Activated naive CD8-positive, alpha-beta T cell treated with anti-CD3 and anti-CD28 coated beads, Interleukin-2, amount 50 U/mL, for 24 hours (primary cell): ENCODE measurements at places on chromosomes 2 and 18.

DNA sequence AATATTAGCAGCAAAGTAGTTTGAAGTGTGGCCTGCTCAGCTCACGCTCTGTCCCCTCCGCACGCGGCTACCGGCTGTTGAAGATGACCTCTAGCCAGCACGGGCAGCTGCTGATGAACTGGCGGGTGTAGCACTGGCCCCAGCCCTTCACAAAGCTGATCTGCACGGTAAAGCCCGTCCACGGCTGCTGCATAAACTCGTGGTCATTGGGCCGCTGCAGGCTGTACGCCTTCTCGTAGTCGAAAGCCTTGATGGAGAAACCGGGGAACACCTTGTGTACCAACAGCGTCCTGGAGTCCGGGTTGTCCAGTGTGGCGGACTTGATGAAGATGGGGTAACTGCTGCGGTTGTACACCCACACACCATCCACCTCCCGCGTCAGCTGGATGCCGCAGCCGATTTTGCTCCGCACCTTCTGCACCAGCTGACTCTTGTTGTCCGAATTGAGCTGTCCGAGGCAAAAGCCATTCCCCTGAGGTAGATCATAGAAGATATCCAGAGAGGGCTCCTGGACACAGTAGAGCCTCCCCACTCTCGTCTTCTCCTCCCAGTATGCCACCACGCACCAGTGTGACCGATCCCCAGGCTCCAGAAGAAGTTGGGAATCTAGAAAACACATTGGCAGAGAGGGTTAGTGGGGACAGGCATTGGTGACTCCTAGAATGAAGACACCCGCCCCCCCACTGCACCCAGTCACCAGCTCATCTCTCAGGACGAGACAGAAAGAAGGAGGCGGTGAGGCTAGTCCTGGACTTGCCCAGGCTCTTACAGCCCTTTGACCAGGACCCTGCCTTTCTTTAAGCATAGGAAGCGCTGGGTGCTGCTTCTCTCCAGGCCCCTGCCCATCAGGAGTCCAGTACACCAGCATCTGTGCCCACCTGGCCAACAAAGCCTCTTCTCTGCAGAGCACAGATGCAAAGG lies 29.2 kb downstream of the SMAD7 start:
- DNase-seq = no peak
- no peak overlapping the region for H3K27ac ChIP-seq
- peaks cover 24% of the 10 kb centered on the region for H3K36me3 ChIP-seq

- H3K36me3 ChIP-seq = peaks cover 5% of the 10 kb centered on the region
- peaks cover 19% of the 10 kb centered on the region for H3K4me1 ChIP-seq
- no peak overlapping the region for H3K4me3 ChIP-seq
- no peak overlapping the region for H3K27ac ChIP-seq
- DNase-seq = peak; percentile 14
- no peaks in the 10 kb centered on the region for H3K27me3 ChIP-seq
Measured at GRCh38 chr2:172655838-172656573, 79.6 kb upstream of the RAPGEF4 start.

DNA sequence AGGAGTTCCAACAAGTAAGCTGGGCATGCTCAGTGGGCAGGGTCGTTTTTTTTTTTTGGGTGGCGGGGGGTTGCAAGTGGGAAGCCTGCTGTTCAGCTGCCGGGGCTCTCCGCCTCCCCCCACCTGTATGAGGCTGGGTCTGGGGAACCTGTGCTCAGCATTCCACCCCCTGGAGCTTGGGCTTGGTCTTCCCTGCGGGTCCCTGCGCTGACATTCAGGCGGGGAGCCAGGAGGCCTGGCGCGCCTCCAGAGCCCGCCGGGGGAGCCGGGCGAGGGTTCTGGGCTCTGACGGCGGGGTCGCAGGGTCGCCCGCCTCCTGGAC lies 822 bp upstream of the GPD2 start:
- peaks cover 45% of the 10 kb centered on the region for H3K4me1 ChIP-seq
- DNase-seq = no peak
- H3K27ac ChIP-seq = peak overlapping the region; percentile 76
- peaks cover 19% of the 10 kb centered on the region for H3K36me3 ChIP-seq
- H3K27me3 ChIP-seq = no peaks in the 10 kb centered on the region

GRCh38 chr2:156763174-156763573 lies 327.0 kb downstream of the GPD2 start:
- H3K36me3 ChIP-seq = no peaks in the 10 kb centered on the region
- no peak for DNase-seq
- H3K27me3 ChIP-seq = no peaks in the 10 kb centered on the region
- no peak overlapping the region for H3K27ac ChIP-seq
- no peaks in the 10 kb centered on the region for H3K4me1 ChIP-seq

DNA sequence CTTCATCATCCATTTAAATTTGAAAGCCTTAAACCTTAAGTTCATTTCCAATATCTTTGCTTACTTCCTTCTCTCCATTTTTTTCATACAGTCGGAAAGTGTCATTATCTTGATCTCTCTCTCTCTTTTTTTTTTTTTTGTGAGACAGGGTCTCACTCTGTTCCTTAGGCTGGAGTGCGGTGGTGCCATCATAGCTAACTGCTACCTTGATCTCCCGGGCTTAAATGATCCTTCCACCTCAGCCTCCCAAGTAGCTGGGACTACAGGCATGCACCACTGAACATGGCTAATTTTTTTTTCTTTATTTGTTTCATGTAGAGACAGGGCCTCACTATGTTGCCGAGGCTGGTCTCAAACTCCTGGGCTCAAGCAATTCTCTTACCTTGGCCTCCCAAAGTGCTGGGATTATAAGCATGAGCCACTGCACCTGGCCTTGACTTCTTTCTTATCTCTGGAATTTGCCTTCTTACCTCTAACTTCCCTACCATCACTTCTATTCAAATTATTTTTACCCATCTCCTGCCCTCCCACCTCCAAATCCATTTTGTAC lies 222.2 kb downstream of the MYCN start:
- no peaks in the 10 kb centered on the region for H3K36me3 ChIP-seq
- no peak overlapping the region for H3K27ac ChIP-seq
- no peak for DNase-seq

DNA sequence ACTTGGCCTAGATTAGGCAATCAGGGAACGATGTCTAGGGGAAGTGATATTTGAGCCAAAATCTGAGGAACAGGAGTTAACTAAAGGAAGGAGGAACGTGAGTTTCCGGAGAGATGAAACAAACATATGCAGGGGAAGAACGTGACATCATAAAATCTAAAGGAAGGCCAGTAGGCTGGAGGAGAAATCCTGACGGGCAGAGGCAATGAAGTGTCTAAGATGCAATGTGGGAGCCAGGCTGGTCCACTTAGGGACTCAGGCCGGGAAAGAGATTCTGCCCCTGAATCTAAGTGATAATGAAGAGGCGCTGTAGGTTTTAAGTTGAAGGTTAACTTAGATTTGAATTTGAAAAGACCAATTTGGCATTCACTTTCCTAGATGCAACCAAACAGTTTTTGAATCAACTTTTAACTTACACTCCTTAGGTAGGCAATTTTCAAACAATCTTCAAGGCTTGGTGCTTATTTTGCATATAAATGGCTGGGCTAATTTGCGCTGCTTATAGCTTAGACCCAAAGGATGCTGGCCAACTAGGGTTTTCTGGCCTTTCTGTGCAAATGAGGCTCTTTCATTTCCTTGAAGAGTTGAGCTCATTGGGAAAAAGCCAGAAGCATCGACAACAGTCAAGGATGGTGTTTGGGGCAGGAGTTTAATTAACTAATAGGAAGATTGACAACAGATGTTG lies 221.7 kb downstream of the SOX11 start:
- no peak overlapping the region for H3K27ac ChIP-seq
- H3K4me1 ChIP-seq = no peaks in the 10 kb centered on the region
- H3K27me3 ChIP-seq = no peaks in the 10 kb centered on the region
- no peaks in the 10 kb centered on the region for H3K36me3 ChIP-seq
- no peak overlapping the region for H3K4me3 ChIP-seq
- DNase-seq = no peak

- H3K4me3 ChIP-seq = no peak overlapping the region
- peak overlapping the region; percentile 52 for H3K27ac ChIP-seq
- H3K4me1 ChIP-seq = peaks cover 50% of the 10 kb centered on the region
- no peak for DNase-seq
- H3K36me3 ChIP-seq = peaks cover 55% of the 10 kb centered on the region
- no peaks in the 10 kb centered on the region for H3K27me3 ChIP-seq
Measured at GRCh38 chr2:73856214-73856613, 27.5 kb downstream of the STAMBP start.

DNA sequence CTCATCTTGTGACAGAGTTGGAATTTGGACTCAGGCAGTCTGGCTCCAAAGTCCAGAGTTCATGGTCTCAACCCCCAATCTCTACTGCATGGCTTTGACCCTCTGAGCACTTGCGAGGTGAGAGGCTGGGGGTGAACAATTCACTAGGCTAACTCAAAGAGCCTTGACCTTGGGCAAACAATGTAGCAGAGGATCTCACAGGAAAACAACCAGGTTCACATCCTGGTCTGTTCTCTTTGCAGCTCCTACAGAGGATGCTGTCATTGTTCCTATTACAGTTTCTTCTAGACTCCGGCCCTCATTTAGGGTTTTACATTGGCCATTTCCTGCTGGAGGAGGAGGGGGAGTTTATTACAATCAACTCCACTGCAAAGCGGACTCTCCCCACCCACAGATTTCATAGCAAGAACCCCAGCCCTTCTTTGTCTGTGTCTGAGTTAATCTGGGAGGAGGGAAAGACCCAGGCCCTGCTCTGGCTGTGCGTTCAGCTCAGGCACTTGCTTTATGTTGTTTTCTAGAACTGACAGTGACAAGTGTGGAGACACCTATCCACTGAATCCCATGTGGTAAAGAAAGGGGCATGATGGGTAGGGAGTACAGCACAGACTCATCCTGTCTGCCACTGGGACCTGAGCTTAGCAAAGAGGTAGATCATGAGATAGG lies 101.6 kb downstream of the LBH start:
- H3K4me3 ChIP-seq = peak overlapping the region; percentile 43
- no peaks in the 10 kb centered on the region for H3K36me3 ChIP-seq
- peaks cover 70% of the 10 kb centered on the region for H3K4me1 ChIP-seq
- peak overlapping the region; percentile 92 for H3K27ac ChIP-seq
- no peaks in the 10 kb centered on the region for H3K27me3 ChIP-seq

- peaks cover 45% of the 10 kb centered on the region for H3K4me1 ChIP-seq
- no peak for DNase-seq
- H3K27me3 ChIP-seq = no peaks in the 10 kb centered on the region
Measured at GRCh38 chr2:144208924-144209323, 311.0 kb downstream of the ZEB2 start.

GRCh38 chr2:18268400-18268799 lies 292.1 kb downstream of the RDH14 start:
- H3K27ac ChIP-seq = no peak overlapping the region
- no peaks in the 10 kb centered on the region for H3K36me3 ChIP-seq
- no peaks in the 10 kb centered on the region for H3K27me3 ChIP-seq

- H3K4me1 ChIP-seq = peaks cover 6% of the 10 kb centered on the region
- H3K27ac ChIP-seq = no peak overlapping the region
- no peak overlapping the region for H3K4me3 ChIP-seq
- H3K27me3 ChIP-seq = peaks cover 48% of the 10 kb centered on the region
- peaks cover 2% of the 10 kb centered on the region for H3K36me3 ChIP-seq
Measured at GRCh38 chr2:29916571-29916970, 4.8 kb downstream of the ALK start.

- H3K27me3 ChIP-seq = no peaks in the 10 kb centered on the region
- peaks cover 26% of the 10 kb centered on the region for H3K4me1 ChIP-seq
- no peaks in the 10 kb centered on the region for H3K36me3 ChIP-seq
- no peak overlapping the region for H3K27ac ChIP-seq
Measured at GRCh38 chr2:143402451-143402850, 273.2 kb downstream of the ARHGAP15 start.

- H3K36me3 ChIP-seq = no peaks in the 10 kb centered on the region
- no peak for DNase-seq
- peaks cover 3% of the 10 kb centered on the region for H3K27me3 ChIP-seq
- H3K27ac ChIP-seq = no peak overlapping the region
Measured at GRCh38 chr18:55073834-55074233, 114.6 kb upstream of the CCDC68 start.

DNA sequence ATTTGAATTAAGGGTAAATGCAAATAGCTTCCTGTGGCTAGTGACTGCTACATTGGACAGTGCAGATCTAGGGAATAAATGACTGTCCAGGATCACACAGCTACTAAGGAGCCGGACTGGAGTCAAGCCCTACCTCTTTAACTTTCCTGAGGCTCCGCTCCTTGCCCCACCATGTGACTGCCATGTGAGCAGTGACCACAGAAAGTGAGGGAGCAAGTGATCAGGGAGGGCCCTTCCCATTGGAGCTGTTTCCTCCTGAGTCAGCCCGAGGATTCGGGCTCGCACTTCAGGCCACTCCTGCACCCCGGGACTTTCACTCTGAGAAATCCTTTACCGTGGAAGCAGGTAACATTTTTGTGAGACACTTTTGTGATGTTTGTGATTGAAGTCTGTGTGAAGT lies 198.0 kb downstream of the ANKRD30B start:
- no peaks in the 10 kb centered on the region for H3K4me1 ChIP-seq
- no peak overlapping the region for H3K27ac ChIP-seq
- no peak overlapping the region for H3K4me3 ChIP-seq
- H3K36me3 ChIP-seq = no peaks in the 10 kb centered on the region
- no peaks in the 10 kb centered on the region for H3K27me3 ChIP-seq

DNA sequence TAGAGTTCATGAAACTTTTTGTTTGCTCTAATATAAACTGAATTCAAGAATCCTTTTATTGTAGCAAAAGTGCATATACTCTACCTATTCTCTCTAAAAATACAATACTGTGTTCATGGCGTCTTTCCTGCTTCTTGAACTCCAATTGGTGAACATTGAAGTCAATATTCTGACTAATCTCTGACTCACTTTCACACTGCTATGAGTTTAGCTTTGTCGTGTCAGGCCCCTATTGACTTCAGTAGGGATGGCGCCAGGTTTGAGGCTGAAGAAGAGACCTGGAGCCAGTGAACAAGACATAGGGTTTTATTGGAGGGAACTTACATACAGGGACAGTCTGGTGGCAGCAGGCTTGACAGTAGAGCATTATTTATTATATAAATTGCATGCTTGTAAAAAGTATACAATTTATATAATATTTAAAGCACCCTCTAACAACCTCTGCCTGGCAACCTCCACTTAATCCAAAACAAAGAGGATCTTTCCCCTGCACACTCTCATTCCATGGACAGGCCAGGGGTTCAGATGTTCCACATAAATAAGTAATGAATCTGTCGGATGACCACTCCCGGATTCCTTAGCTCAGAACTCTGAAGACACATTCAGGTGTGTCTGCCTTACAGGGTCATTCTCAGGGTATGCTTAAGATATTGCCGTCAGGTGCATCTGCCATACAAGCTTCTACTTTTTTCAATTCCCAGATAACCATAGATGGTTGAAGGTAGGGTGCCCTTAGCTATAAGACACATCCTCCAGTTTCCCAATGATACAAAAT lies 141.0 kb downstream of the CERS6 start:
- H3K27ac ChIP-seq = no peak overlapping the region
- no peak for DNase-seq
- no peaks in the 10 kb centered on the region for H3K27me3 ChIP-seq
- H3K4me1 ChIP-seq = peaks cover 48% of the 10 kb centered on the region

- no peak overlapping the region for H3K4me3 ChIP-seq
- no peak for DNase-seq
- no peaks in the 10 kb centered on the region for H3K27me3 ChIP-seq
- no peak overlapping the region for H3K27ac ChIP-seq
Measured at GRCh38 chr2:210009126-210009525, 6.7 kb downstream of the RPE start.
